ENCODE measurements at places on chromosomes 11 and 22.

DNA sequence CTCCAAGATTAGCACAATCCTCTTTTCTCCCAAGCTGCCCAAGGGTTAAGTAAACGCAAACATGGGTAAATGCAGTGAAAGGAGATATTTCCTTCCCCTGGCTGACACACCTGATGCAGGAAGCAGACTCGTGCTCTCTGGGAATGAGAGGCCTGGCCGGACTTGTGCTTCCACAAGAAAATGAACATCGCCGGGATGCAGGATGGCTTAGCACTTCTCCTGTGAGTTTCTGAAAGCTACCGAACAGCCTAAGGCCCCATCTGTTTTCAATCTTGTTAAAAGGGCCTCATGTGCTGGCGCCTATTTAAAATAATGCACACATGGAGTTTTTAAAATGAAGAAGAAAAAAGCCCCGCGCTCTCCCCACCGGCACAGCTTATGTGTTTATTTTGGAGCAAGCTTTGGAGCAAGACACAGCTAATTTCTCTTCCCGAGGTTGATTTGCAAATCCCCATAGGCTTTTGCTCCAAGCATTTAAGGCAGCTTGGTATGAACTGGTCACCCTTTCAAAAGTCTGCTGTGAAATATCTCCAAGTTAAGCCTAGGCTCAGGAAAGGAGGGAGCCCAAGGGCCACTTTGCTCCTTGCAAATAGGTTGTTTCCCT is 100.9 kb downstream of the SYN3 start:
- no peak for DNase-seq

DNA sequence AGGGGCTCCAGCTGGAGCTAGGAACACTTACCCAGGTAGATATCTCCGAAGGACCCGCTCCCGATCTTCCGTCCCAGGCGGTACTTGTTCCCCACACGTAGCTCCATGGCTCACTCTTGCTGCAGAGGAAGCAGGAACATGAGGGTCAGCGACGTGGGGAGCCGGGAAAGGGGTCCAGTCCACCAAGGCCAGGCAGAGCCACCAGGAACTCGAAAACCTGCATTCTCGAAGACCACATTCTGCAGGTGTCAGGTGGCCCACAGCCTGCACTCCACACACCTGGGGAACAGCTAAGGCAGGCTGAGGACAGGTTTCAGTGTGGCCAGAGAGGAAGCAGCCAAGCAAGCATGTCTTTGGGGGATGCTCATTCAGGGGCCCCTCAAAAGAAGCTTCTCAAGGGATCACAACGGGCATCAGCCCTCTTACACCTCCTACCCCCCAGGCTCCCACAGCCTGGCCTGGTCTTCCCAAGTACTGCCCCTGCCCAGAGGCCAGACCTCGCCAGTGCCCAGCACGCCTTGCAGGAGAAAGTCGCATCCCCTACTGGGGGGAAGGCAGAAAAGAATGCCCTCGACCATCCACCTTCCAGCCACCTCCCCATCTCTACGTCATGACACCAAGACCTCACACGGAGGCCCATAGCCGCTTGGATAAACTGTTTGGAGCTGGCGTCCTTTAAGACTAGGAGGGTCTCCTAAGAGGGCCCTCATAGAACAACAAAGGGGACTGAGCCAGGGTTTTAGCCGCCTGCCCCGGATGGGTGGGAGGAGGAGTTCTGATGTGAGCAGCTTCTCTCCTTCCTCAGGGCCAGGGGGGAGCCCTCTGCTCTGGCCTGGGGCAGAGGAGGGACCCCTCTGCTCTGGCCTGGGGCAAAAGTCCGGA is 2.9 kb downstream of the CSNK1E start:
- no peak for DNase-seq

DNA sequence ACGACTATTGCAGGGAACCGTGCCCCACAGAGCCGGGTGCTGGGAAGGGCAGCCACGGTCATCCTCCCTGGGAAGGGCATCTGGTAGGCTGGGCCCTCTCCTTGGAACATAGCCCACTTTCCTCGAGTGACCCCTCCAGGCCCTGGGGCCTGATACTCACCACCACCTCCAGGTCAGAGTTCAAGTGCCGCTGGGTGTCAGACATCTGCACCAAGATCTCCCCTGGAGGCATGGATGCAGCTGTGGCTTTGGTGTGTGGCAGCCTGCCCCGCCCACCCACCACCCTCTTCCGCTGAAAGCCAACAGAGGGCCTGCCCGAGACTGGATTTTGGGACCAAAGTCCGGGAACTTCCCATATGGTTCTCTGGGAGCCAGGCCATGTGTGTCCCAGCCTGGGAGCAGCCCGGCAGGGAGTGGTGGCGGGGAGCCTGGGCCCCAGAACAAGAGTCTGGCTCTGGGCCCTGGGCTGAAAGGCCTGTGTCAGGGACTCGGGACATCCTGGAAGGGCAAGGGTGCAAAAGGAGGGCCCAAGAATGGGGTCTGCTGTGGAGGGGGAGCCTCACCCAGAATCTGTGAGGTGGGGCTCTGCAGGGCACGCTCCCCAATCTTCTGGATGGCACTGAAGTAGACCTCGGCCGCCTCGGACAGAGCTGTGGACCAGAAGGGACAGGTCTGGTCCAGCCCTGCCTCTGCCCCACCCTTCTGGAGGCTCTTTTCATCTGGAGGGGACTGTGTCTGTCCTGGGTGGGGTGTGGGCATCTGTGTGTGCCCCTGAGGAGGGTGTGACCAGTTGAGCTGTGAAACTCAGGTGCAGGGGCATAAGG is 2.6 kb downstream of the BAIAP2L2 start:
- no peak for DNase-seq

DNA sequence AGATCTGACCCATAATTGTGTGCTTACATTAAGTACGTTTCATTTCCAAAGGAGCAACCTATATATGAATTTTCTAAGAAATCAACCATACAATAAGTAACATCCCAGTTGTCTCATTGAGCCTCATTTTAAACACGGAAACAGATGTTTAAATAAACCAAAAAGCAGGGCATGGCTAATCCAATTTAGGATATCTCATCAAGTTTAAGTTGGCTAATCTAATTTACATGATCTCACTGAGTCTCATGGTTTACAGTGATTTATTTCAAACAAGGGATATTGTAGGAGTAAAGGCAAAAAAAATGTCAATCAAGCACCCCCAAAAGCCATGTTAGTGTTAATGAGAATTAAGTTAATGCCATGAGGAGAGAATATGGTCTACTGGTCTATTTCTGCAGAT is 499.8 kb upstream of the CCDC90B start:
- DNase-seq: no peak

DNA sequence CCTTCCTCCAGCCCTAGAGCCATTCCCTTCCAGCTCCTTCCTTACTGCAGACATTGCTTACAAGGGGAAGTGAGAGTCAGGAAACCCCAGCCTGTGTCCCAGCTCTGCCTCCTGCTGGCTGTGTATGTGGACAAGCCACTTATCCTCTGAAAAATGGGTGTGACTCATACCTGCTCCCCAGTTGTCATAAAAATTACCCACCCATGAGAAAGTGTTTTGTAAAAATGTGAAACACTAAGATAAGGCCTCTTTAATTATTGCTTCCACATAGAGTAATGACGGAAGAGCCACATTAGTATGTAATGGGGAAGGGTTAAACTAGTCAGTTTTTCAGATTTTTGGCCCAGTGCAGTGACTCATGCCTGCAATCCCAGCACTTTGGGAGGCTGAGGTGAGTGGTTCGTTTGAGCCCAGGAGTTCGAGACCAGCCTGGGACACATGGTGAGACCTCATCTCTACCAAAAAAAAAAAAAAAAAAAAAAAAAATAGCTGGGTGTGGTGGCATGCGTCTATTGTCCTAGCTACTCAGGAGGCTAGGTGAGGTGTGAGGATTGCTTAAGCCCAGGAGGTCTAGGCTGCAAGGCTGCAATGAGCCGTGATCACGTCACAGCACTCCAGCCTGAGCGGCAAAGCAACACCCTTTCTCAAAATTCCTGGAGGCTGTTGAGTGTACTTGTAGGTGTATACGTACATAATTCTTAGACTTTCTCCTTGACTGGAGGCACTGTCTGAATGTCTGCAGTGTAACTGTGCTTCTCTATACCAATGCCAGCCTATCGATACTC is 84.9 kb downstream of the CTTN start:
- DNase-seq: peak; percentile 91

DNA sequence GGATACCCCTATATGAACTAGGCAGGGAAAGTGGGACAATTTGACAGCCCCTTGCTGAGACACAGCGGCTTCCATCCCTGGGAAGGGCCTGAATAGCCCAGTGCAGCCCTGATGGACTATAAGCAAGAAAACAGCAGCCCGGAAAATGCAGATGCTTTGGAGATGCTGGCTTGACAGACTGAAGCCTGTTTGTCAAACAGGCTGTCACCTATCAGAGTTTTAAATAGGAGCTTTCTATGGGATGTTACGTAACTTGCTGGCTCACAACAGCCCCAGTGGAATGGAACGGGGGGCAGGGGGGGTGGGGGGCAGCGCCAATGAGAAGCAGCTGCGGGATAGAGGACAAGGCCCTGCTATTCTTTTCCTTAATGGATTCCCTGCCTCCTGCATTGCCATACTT is 91.9 kb upstream of the NTM start:
- DNase-seq: no peak

DNA sequence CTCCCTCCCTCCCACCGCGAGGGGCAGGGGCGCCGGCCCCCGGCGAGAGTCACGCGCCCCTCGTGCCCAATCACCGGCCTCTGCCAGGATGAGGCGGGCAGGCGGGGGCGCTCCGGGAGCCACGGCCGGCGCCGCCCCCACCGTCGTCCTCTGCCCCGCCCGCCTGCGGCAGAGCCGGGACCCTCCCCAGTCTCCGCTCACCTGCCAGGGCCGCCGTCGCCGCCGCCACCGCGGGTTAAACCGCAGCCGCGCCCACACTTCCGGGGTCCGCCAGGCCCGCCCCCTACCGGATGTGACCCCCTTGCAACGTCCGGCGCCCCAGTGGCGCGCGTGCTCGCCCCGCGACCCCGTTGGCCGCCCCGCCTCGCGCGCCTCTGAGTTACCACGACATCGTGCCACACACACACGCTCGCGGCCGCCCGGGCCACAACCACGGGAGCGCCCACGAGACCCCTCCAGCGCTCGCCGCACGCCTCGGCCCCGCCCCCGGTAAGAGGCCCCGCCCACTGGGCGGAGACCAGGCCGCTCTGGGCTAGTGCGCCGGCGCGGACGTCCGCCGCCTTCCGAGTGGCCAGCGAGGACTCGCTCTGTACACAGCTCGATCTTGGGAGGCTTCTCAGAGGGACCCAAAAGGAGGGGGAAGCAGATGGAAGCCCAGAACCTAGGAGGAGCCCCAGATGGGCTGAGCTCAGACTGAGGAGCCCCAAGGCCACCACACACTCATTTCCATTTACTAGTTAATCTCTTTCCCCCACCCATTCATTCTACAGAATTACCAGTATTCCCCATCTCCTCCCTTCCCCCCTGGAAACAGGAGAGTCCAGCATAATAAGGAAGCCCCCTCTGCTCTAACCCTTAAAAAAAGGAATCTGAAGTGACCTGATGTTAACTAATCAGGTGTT is at the start of gene VPS37C:
VPS37C (minus strand) TSS at position 237 of the 902 bp plus-strand sequence. CDS start 22,597 bp downstream, outside the sequence.
- DNase-seq: peak; percentile 92

GRCh38 chr11:117071344-117071787 is 26.9 kb downstream of the SIK3 start:
- DNase-seq: peak; percentile 68

DNA sequence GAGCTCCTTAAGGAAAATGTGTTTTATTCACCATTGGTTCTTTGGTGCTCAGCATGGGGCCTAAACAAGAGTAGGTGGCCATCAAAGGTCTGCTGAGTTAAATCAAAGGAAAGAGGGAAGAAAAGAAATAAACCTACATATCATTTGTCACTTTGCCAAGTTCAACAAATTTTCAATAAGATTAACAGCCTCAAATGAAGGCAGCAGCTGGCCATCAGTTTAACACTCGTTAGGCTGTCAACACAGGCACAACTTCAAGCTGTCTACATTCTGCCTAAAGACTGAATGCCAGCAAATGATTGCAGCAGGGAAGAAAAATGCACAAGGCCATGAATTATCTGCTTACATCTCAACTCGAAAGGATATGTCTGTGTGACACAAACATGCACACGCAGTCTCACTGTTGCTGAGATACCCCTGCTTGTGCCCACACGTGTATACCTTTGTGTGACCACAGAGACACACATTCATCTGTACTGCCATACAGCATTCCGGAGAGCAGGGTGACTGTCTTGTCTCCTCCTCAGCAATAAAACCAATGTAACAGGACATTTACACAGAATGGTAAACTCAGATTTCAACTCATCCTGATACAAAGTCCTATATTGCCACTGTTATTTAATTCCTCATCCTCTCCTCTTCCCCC is 40.1 kb downstream of the TRIM66 start:
- DNase-seq: no peak

- peak; percentile 77 for DNase-seq
Observed at GRCh38 chr11:47269829-47270305, at the start of gene MADD. MADD (plus strand) TSS chr11:47270133.

- DNase-seq: no peak
Observed at GRCh38 chr11:76686261-76687079, 15.9 kb upstream of the LRRC32 start.

- DNase-seq: peak; percentile 47
Observed at GRCh38 chr11:30143098-30143705, 87.6 kb upstream of the FSHB start.

DNA sequence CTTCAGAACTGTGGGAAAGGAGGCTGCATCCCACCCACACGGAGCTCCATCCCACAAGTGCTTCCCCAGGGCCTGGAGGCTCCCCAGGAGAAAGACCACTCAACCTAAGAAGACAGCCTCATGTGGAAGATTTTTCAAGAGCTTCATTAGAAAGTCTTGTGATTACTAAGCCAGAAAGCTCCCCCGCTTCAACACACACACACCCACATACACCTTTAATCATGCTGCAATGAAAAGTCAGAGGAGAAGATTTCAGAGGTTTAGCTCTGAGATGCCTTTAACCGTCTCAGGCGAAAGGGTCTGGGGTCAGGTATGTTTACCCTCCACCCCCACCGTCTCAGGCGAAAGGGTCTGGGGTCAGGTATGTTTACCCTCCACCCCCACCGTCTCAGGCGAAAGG is 634.5 kb upstream of the B3GAT1 start:
- DNase-seq: no peak

GRCh38 chr11:60743058-60743457 is 13.6 kb upstream of the MS4A15 start:
- no peak for DNase-seq

DNA sequence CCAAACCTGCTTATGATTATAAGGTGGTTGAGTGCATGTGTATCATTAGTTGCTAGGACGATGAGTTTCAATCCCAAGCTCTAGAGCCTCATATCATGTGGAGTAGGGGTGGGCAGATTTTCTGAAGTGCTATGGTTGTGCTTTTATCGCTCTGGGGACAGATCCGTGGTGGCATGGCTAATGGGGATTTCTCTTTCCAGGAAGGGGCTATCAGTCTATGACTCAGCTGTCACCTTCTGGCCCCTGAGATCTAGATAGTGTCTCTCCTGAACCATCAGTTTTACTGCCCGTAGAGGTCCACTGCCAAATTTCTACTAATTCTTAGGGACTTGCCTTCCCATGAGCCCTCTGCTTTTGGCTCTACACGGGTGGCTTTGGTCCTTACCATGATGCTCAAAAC is 51.8 kb downstream of the FDX1 start:
- DNase-seq: no peak

GRCh38 chr11:36249246-36249645 is 40.0 kb downstream of the COMMD9 start:
- peak; percentile 92 for DNase-seq

- DNase-seq: no peak
Observed at GRCh38 chr11:15233371-15234165, 118.8 kb downstream of the INSC start.

- DNase-seq: peak; percentile 75
Observed at GRCh38 chr11:3642071-3642951, 519 bp upstream of the ART5 start.

Data from kidney tubule cell (primary cell).